Fibroblast of villous mesenchyme (primary cell): ENCODE measurements at places on chromosomes 12 and 14. TPM values are rescaled to one million over a fixed set of nuclear protein-coding genes. Genes with fewer than 3 reads are reported as not detected.

DNA sequence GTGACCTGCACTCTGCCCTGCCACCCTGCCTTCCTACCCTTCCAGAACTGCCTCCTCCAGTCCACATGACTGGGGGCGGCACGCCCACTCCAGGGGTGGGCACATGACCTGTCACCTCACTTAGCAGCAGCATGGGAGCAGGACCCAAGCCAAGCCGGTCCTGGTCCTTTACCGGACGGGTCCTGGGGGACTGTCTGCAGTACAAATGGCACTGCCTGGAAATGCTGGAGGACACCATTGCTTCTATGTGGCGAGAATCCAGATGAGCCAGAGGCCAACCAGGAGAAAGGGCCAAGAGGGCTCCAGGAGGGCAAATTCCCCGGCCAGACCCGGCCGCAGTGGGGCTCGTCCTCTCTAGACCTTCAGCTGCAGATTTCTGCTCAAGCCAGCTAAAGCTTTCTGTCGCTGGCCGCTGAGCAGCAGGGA lies 33.1 kb downstream of the ITPK1 start:
- no peak for DNase-seq

- peak; percentile 61 for DNase-seq
These were observed 11.7 kb upstream of the PTHLH start for GRCh38 chr12:27984275-27984674.

DNA sequence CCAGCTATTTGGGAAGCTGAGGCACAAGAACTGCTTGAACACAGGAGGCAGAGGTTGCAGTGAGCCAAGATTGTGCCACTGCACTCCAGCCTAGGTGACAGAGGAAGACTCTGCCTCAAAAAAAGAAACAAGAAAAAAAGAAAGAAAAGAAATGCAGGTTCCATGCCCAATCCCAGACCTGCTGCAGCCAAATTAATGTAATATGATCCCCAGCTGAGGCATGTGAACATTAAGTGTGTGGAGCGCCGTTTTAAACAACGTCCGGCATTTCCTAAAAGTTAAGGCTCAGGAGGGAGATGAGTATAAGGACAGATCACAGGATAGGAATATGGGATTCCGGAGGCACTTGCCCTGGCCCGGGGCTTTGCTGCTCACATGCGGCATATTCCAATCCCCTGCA lies 162.9 kb downstream of the KSR2 start:
- DNase-seq: no peak

DNA sequence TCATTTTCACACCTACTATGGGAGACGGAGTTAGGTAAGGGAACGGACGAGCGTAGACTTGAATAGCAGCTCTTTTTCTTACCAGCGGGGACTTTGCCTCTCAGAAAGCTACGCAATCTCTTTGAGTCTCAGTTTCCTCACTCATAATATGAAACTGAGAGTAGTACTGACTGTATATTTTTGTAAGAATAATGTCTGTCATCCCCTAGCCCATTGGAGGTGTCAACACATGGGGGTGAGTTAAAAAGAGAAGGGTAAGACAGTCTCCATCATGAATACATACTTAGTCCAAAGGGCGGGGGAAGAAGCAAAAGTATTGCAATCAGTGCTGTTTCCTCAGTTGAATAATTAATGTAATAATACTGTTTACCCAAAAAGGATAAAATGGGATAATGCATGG lies 592.2 kb downstream of the NRXN3 start:
- no peak for DNase-seq

DNA sequence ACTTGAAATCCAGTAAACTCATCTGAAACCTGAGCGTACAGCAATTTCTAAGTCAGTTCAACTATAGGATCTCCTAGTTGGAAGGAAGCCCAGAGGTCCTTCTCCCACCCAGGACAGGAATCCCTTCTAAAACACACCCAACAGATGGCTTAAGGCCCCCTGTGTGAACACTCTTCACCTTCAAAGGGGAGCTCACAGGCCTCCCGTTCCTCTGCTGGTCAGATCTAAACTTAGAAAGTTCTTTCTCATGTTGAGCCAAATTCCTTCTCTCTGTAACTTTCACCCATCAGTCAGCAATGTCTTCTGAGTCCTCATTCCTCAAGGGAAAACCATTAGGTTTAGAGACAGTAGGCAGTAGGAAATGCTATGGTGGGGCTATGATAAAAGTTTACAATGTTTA lies 355.2 kb downstream of the PCNX1 start:
- DNase-seq: no peak

DNA sequence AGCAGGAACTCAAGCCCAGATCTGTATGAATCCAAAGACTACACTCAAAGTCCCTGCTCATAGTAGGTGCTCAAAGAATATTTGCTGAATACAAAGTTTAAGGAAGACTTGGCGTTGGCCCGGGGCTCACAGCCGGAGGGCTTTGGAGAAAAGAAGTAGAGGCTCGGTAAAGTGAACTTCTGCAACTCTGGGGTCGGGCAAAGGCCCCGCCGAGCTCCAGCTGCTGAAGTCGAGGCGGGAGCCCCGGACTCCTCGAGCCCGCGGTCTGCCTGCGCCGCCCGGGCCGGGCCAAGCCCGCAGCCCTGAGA lies 335 bp downstream of the GCN1 start:
- no peak for DNase-seq

GRCh38 chr12:83320350-83320749 lies 633.6 kb downstream of the TMTC2 start:
- no peak for DNase-seq

DNA sequence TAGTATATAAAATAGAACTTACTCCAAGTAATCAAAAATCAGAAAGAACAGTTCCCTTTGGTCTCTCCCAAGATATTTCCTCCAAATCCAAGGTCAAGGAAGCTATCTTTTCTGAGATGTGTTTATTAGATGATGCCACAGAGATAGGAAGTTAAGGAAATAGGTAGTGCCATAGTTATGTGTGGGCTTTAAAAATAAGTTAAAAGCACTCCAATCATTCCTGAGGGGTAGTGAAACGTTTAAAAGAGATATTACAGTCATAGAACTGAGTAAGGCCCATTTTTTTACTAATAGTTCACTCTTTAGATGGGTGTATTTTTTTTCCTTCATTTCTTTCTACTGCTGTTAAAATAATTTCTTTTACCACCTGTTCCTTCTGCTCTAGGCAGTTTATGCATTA lies 1630.9 kb upstream of the SEL1L start:
- no peak for DNase-seq

- peak; percentile 97 for DNase-seq
These were observed 23.3 kb upstream of the MARK3 start for GRCh38 chr14:103361867-103362266.

DNA sequence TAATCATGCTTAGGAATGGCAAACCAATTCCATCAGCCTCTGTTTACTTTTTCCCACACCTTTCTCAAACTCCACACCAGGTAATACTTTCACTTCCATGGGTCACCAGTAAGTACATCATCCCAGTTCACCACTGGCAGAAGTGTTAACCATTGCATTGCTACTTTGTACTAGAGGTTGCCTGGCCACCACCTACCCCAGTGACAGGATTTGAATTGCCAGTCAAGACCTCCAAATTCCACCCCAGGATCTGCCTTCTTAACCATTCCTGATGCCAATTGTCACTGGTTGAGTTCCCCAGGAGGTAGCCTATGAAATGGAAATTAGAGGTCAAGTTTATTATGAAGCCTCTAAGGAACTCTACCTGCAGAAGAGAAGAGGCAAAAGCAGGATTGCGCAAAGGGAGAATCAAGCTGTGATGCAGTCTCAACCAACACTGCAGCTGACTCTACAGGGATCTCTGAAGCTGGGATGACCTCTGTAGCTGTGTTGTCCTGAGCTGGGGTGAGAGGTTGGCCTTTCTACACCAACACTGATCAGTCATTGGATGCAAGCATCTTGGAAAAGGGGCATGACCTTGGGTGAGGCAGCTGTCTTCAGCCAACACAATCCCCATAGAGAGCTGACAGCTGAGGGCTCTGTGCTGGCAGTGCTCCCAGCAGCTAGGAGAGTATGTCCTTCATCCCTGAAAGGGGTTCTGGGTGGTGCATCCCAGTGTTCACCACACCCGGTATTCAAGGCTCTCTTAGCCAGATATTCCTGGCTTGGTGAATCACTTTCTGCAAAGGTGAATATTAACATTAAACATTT lies 37.0 kb upstream of the HMGA2 start:
- DNase-seq: no peak

DNA sequence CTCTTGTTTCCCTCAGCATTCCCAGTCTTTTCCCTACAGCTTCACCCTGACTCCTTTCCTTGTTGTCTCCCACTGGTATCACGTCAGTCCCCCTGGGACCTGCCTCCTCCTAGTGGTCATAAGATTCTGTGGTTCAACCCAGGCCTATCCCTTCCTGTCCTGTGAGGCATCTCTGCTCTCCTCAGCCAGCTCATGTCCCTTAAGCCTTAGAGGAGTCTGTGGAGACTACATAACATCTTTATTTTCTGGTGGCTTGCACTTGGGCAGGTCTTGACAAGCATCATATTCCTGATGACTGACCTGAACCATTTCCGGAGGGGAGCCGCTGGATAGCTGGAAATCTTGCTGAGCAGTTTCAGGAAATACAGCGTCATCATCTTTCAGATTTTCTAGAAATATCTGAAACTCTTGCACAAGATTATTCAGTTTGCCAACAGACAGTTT lies 688 bp downstream of the C12orf71 start:
- peak; percentile 54 for DNase-seq

DNA sequence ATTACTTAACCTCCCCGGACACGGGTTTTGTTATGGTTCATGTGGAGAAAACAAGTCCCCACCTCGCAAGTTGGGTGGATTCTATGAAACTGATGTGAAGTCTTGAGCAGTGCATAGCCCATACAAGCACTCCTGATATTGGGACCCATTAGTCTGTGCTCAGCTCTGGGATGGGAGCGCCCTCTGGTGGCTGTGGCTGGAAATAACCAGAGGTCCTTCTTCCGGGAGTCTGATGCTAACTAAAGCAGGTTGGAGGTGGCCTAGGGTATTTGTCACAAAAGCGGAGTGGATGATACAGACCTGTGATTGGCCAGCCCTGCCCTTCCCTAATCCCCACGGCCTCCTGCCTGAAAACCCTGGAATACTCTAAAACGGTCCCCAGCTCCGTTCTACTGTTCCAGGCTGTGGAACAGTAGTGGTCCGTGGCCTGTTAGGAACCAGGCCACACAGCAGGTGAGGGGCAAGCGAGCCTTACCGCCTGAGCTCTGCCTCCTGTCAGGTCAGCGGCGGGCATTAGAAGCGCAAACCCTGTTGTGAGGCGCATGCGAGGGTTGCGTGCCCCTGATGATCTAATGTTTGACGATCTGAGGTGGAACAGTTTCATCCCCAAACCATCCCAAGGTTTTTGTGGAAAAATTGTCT lies 6.4 kb downstream of the SLC48A1 start:
- peak; percentile 83 for DNase-seq

LBHD2 gene
- not detected in 2 replicates for total RNA-seq

NOVA1 gene
- total RNA-seq: 1.9 and 6.9 TPM in 2 replicates

SPIC gene
- total RNA-seq: not detected in 2 replicates

SLC17A8 gene
- total RNA-seq: not detected in 2 replicates
